ENCODE measurements at places on chromosomes 3 and 15. TPM values are rescaled to one million over a fixed set of nuclear protein-coding genes. Genes with fewer than 3 reads are reported as not detected.

DNA sequence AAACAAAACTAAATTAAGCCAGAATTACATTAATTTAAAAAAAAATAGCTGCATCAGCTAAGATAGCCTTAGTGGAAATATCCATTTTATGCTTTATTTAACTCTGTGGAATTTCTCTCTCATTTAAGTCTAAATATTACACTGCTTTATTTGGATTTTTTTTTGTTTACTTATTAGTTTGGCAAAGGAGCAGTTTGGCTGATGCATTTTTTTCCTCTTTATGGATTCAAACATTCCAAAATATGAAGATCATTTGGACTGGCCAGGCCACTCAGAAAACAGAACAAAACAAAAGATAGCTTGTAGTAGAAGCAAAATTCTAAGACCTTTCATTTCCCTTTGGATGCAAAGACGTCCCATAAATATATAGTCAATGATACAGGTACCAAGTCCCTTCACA lies 707.3 kb upstream of the UBE2E2 start:
- H3K27me3 ChIP-seq = no peaks in the 10 kb centered on the region
- DNase-seq = no peak
- H3K4me1 ChIP-seq = no peaks in the 10 kb centered on the region
- no peak overlapping the region for H3K27ac ChIP-seq
- H3K36me3 ChIP-seq = no peaks in the 10 kb centered on the region

Gene CERS3
- total RNA-seq = not detected

GRCh38 chr3:55555873-55556618 lies 68.9 kb upstream of the WNT5A start:
- no peak for DNase-seq
- H3K4me3 ChIP-seq = no peak overlapping the region
- no peaks in the 10 kb centered on the region for H3K36me3 ChIP-seq

Gene P3H2
- 0.76 TPM for total RNA-seq

- no peak for DNase-seq
- no peak overlapping the region for H3K4me3 ChIP-seq
- no peak overlapping the region for H3K27ac ChIP-seq
- no peaks in the 10 kb centered on the region for H3K36me3 ChIP-seq
- no peaks in the 10 kb centered on the region for H3K4me1 ChIP-seq
These were observed 825.0 kb upstream of the ROBO1 start for GRCh38 chr3:80592792-80593191.
